ENCODE measurements at places on chromosomes 13 and 19. TPM values are rescaled to one million over a fixed set of nuclear protein-coding genes. Genes with fewer than 3 reads are reported as not detected.

The PRMT1 gene
- total RNA-seq = 454 TPM

The VSTM1 gene
- total RNA-seq = not detected

The ZNF433 gene
- 5.8 TPM for total RNA-seq

The HIPK4 gene
- 0.30 TPM for total RNA-seq

The IGFL1 gene
- not detected for total RNA-seq

The LILRA1 gene
- total RNA-seq = not detected

The TNNT1 gene
- 1.1 TPM for total RNA-seq

All from neural crest cell (in vitro differentiated cells).